ENCODE measurements at places on chromosomes 6 and 20.

DNA sequence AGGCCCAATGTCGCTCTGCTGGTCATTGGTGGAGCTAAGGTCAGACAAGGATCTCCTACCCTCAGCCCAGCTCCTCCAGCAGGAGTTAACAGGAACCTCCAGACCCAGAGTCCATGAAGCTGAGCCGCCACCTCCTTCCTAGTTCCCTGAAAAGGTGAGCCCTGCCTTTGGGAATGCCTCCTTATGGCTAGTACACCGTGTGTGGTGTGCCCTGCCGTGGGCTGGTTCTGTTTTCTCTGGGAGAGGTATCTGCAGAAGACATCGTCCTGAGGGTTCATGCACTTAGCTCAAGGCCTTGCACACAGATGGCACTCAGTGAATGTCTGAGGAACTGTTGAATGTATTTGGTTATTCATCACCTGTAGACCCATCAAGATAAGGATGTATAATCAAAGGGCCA lies 15.3 kb downstream of the BANF2 start:
- DNase-seq, result no peak

DNA sequence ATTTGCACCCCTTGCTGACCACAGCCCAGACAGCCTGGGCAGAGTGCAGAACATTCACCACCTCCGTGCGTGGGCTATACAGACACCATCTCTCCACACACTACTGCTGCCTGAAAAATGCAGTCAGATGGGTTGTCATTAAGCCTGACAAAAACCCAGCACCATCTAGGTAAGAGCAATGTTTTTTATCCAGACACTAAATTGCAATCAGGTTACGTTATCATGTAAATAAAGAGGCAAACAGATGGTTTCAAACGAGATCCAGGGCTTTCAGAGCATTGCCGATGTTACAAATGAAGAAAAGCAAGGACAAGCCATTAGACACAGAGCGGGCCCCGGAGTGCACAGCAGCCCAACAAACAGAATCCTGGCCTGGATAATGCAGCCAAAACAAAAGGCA lies 269.6 kb downstream of the PKHD1 start:
- no peak for DNase-seq

GRCh38 chr6:134821397-134821796 lies 128.5 kb downstream of the ALDH8A1 start:
- DNase-seq, result no peak

DNA sequence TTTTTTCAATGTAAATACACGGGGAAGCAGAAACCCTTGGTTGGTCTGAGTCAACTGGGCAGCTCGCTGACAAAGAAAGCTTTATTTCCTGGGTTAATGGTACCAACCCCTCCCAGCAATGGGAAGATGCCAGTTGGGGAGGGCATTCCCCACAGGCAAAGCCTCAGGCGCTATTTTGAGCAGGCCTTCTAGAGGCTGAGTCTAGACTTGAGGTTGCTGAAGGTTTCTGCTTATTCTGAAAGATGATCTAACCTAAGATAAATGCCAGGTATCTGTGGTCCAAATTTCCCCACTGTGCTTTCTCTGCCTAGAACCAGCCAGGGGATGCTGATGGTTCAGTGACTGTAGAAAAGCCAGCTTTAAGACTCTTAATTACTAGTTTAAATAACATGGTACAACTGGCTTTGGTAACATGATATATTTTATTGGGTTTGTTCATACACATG lies 172.5 kb upstream of the JARID2 start:
- DNase-seq, result peak; percentile 52

GRCh38 chr20:37341632-37342031 lies 4.3 kb upstream of the SRC start:
- no peak for DNase-seq

DNA sequence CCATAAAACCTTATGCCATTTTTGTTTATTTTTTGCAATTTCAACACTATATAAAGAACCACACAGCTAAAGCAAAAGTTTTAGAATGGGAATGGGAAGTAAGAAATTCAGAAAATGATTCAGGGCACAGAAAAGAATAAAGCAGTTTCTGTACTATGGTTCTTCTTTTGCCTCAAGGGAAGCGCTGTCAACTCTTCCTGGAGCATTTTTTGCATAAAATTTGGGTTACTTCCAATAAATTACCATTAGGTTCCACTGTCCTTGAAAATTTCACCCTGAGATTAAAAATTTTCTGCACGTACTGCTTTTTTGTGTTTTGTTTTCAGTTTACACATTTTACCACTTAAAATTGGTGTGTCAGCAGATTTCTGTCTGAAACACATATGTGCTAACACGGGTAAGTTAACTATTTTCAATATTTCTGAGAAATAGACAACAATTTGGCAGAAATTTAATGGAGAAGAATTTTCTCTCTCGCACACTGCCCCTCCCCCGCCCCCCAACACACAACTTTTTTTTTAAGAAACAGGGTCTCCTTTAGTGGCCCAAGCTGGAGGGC lies 79.6 kb downstream of the ADAT2 start:
- no peak for DNase-seq

- no peak for DNase-seq
Measured at GRCh38 chr20:17635332-17636244, 46.5 kb downstream of the RRBP1 start.

DNA sequence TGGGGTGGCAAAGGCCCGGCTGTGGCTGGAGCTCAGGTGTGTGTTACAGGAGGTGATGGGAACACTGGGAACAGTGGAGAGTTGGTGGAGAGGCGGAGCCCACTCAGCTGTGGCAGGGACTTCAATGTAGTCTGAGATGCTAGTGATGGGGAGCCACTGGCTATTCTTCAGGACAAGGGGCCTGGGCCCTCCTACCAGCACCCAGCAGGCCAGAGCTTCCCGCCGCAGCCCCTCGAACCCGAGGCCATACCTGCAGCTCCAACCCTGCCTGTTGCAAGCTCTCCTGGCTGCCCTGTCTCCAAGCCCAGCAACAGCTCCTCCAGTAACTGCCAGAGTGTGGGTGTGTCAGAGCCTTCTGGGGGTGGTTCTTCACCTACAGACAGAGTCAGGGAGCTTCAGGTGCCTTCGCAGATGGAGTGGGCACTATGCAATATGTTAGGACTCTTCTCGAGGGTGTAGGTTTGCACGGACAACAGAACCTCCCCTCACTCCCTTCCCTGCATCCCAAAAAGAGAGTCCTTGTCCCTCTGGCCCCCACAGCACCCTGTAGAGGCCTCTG lies 146.2 kb upstream of the MLN start:
- no peak for DNase-seq

DNA sequence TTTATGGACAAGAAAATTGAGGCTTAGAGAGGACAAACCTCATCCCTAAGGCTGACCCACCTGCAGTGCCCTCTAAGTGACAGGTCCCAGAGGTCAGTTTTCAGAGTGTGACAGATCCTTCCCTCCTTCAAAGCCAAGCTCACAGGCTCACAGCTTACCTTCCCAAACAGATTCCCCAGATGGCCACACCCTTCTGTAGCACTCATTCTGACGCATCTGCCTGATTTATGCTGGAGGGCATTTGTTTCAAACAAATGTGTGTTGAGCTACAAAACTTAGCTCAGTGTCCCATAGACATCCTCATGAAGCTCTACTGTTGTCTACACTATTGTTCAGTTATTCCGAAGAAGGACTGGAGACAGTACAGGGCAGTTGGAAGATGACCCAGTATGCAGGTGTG lies 60.6 kb upstream of the RIN2 start:
- DNase-seq, result no peak

GRCh38 chr6:5486214-5486613 lies 224.9 kb downstream of the FARS2 start:
- no peak for DNase-seq

- DNase-seq, result peak; percentile 56
Measured at GRCh38 chr20:44911264-44911921, 1.5 kb downstream of the PABPC1L start.

GRCh38 chr6:73548458-73549446 lies 27.9 kb upstream of the EEF1A1 start:
- no peak for DNase-seq

GRCh38 chr20:40942006-40942405 lies 86.6 kb upstream of the TOP1 start:
- DNase-seq, result no peak

DNA sequence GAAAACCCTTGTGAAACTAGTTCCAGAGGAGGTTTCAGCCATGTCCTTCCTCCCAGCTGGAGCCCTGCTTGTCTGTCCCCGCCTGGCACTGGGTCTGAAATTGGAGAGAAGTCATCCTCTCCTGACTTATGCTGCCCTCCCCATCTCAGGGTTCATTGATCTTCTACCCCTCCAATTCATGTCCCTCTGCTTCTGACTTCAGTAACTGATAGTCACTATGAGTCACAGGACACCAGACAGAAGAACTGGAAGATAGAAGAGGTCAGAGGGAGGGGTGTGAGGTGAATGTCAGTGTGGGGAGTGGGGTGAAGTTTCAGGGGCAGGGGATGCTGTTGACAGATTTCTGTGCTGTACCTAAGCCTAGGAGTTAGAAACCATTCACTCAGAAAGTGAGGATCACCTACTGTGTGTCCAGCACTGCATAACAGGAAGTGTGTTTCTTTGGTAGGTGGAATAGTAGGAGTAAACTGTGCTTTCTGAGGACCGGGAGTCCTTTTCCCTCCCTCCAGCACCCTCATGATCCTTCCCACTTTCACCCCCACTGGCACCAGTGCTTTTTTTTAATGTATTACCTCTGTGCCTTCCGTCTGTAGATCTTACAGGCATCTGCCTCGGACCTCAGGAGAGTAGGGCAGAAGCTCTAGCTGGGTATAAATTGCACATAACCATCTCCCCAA lies 627 bp upstream of the RPP21 start:
- no peak for DNase-seq
